ENCODE measurements at places on chromosomes 1 and 21.

DNA sequence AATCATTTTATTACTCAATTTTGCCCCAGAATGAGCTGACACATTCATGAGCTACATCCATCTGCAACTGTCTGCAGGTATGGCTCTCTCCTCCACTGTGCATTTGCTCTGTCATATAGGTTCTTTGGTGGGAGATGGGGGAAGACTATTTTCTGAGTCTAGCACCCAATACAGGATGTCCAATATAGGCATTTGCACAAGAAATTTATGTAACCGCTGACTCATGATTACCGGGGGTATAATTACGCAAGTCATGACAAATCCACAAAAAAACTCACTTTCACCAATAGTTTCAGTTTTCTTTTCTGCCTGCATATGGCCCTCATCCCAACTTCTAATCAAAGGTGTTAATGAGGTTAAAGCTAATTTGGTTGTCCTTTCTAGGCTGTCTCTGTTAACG, 17.5 kb upstream of the VSIG8 start:
- DNase-seq: no peak
- no peaks in the 10 kb centered on the region for H3K36me3 ChIP-seq
- H3K27me3 ChIP-seq: peaks cover 6% of the 10 kb centered on the region
- no peaks in the 10 kb centered on the region for H3K4me1 ChIP-seq
- H3K27ac ChIP-seq: no peak overlapping the region

- no peaks in the 10 kb centered on the region for H3K36me3 ChIP-seq
- peaks cover 2% of the 10 kb centered on the region for H3K27me3 ChIP-seq
- H3K4me3 ChIP-seq: no peak overlapping the region
- no peaks in the 10 kb centered on the region for H3K4me1 ChIP-seq
- DNase-seq: no peak
- no peak overlapping the region for H3K27ac ChIP-seq
Observed at GRCh38 chr1:43007377-43008114, 48.9 kb upstream of the SLC2A1 start.

DNA sequence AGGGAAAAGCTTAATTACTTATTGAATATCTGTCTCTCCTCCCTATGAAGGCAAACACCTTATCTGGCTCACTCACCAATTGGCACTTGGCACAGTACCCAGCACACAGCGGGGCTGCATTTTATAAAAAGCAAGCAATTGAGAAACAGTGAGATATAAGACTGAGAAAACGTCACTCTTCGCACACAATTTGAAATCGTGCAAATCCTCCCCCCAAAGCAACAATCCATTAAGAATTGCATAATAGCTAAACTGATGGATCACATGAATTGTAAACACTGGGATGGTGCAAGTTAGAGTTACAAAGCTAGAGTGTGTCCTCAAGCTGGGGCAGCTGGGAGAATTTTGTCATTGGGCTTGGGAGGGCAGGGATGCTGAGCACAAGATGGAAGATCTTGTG, 27.1 kb downstream of the PRDX6 start:
- no peak overlapping the region for H3K4me3 ChIP-seq
- H3K27me3 ChIP-seq: no peaks in the 10 kb centered on the region
- H3K36me3 ChIP-seq: no peaks in the 10 kb centered on the region

DNA sequence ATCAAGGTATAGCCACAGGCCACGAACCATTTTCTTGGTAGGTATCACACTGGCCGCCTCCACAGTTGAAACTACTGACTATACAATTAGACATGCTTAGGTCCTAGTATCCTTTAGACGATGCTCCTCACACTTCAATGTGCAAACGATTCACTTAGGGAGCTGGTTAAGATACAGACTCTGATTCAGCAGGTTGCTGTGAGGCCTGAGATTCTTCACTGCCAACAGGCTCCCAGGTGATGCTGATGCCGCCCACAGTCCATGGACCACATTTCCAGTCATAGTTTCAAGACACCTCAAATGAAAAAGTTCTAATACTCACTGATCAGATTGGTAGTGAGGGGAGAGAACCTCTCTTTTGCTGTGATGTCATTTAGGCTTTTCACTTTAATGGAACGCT, 6.8 kb downstream of the ATP5PO start:
- DNase-seq: no peak
- no peaks in the 10 kb centered on the region for H3K27me3 ChIP-seq

DNA sequence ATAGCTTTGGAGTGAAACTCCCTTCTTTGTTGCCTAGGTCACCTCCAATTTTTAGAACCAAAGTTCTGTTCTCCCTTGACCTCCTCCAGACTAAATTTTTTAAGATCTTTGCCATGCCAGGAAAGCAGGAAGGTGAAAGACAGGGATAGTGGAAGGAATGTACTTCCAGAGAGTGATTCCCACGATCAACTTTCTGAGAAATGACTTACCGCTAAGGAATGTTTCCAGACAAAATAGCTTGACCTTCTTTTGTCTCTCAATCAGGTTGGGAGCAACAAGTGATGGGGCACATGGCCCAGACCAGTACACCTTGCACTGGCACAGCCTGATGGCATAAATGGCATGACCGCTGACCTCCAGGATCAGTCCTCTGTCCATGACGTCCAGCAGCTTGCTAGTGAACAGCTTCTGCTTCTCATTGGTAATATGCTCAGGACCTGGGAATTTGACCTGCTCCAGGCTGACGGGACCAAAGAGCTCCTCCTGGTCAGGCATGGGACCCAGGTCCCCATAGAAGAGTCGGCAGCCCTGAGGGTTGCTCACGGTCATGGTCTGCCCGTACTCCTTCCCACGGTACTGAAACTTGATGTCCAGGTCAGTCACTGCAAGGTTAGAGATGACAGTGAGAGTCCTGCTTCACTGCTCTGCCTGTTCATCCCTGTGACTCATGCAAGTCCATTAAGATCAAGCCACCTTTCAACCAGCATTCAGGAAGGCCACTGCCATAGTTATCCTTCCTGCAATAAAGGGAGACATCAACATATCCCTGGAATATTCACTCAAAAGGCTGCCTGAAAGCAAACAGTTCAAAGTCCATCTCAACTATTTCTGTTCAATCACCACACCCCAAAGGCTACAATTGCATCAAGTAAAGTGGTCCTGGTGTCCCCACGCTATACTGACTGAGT, 6.2 kb upstream of the C1orf74 start:
- H3K4me1 ChIP-seq: peaks cover 44% of the 10 kb centered on the region
- no peak for DNase-seq
- no peak overlapping the region for H3K27ac ChIP-seq
- no peak overlapping the region for H3K4me3 ChIP-seq

DNA sequence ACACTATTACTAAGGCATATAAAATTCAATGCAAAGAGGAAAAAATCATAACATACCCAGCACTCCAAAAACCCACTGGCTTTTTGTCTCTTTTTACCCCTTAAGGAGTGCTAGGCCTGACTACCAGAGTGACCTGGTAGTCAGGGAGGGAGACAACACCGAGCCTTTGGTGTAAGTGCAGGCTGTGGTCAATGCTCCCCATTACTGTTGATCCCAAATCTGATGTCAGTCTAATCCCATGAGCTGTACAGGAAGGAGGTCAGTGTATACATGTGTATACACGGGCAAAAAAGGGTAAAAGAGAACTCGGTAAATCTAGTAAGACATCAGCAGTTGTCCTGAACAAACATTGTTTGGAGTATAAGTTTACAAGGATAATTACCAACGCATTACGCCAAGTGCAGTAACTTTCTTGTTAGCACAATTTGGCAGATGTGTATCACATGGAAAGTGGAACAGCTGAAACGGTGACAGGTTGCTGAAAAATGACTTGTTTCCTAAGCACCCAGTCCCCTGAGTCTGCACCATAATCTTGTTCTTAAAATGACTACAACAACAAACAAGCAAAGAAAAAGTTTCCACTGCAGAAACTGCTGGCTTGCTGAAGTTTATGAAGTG, 217.9 kb downstream of the KCNH1 start:
- H3K4me1 ChIP-seq: no peaks in the 10 kb centered on the region
- DNase-seq: no peak
- H3K4me3 ChIP-seq: no peak overlapping the region
- peaks cover 7% of the 10 kb centered on the region for H3K27me3 ChIP-seq
- no peak overlapping the region for H3K27ac ChIP-seq

- no peak overlapping the region for H3K4me3 ChIP-seq
- no peak for DNase-seq
- H3K4me1 ChIP-seq: no peaks in the 10 kb centered on the region
- H3K27me3 ChIP-seq: peaks cover 3% of the 10 kb centered on the region
Observed at GRCh38 chr1:220843481-220844011, 35.7 kb upstream of the HLX start.

GRCh38 chr1:14939527-14940284, 213.8 kb upstream of the TMEM51 start:
- peaks cover 2% of the 10 kb centered on the region for H3K27me3 ChIP-seq
- no peak overlapping the region for H3K27ac ChIP-seq
- no peak for DNase-seq
- H3K36me3 ChIP-seq: no peaks in the 10 kb centered on the region
- H3K4me1 ChIP-seq: no peaks in the 10 kb centered on the region
- H3K4me3 ChIP-seq: no peak overlapping the region

Data from activated T-helper 1 cell treated with anti-CD3 and anti-CD28 coated beads, Interleukin-12 subunit alpha, Interleukin-12 subunit beta, Interleukin-2, Interleukin-4 antibody, amounts not matched to agents 30 ng/mL and 10 ng/mL and 1 ng/mL, durations not matched to agents 14 hours and 24 hours and 36 hours (primary cell).